CD8-positive, alpha-beta memory T cell (primary cell): ENCODE measurements at places on chromosomes 5 and 9.
A peak's percentile ranks its signal among the peaks of the same experiment; 100 is the strongest.

GRCh38 chr9:129250786-129251185 is 72.7 kb upstream of the IER5L start:
- no peak for DNase-seq

- DNase-seq, result no peak
These were observed 113.7 kb upstream of the MAP1B start for GRCh38 chr5:71993600-71993999.

DNA sequence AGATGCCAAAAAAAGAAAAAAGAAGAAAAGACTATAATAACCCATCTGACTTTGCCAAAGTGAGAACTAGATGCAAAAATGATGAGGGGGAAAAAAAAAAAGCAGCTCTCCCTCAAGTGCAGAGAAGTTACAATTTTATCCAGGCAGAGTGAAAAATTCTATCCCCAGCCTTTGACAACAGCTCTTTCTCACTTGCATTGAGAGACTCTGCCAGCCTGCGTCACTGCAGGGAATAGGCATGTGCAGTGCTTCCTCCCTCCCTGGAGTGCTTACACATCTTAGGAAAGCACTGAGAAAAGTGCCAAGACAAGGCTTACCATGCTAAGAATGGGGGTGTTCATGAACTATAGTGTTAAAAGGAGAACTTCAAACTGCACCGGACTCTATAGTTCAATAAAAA is 418.6 kb upstream of the TYRP1 start:
- no peak for DNase-seq

GRCh38 chr5:68424799-68425537 is 209.4 kb downstream of the PIK3R1 start:
- peak; percentile 49 for DNase-seq

DNA sequence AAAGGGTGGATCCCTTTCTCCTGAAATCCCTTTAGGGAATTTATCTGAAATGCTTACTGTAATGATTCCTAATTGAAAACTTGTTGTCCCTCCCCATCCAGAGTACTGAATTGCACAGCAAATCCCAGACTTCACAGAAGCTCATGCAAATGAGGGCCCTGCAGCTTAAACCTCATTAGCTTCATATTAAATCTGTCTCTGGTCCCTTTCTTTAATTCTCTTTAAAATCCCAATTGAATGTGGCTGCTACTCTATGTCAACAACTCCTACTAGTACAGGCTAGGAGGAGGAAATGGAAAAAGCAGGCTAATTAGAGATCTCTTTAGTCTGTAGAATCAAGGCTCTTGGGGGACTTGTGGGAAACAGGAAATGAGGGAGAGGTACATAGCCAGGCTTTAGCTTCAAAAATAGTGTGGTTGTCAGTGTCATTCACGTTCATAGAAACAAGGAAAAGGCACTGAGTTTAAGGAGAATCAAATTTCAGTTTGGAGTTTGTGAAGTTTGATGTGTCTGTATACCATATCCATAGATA is 191.3 kb upstream of the PRDM9 start:
- no peak for DNase-seq

DNA sequence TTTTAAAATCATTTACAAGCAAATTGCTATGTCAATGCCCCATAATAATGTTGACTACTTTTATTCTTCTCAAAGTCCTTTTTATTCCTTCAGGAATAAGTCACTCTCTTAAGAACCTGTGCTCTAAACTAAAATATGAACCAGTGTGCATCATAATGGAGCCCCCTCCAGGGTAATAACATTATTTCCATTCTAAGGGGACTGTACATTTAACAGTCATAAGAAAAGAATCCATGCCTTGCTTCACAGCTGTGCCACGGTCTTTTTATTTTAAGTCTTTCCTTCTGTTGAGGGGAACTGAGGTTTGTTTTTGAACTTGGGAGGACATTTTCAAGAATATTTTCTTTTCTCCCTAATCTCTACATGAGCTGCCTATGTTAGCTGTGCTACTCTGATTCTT is 297.6 kb downstream of the MAN2A1 start:
- no peak for DNase-seq

- DNase-seq, result no peak
These were observed 24.9 kb downstream of the CNOT6 start for GRCh38 chr5:180519098-180519497.

DNA sequence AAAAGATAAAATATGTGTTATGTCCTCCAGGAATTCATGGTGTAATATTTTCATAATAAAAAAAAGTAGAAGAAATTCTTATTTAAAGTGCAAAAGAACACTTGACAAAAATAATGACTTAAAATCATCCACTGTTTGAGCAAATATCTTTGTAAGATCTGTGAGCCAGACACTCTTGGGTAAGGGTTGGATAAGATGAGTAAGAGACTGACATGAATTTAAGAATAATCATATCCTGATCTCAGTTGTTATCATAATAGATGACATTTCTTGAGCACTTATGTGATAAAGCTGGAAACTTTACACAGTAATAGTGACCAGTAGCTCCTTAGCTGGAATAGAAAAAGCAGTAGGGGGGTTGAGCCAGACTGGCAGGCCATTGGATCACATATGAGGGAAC is 40.0 kb upstream of the ADRB2 start:
- no peak for DNase-seq

DNA sequence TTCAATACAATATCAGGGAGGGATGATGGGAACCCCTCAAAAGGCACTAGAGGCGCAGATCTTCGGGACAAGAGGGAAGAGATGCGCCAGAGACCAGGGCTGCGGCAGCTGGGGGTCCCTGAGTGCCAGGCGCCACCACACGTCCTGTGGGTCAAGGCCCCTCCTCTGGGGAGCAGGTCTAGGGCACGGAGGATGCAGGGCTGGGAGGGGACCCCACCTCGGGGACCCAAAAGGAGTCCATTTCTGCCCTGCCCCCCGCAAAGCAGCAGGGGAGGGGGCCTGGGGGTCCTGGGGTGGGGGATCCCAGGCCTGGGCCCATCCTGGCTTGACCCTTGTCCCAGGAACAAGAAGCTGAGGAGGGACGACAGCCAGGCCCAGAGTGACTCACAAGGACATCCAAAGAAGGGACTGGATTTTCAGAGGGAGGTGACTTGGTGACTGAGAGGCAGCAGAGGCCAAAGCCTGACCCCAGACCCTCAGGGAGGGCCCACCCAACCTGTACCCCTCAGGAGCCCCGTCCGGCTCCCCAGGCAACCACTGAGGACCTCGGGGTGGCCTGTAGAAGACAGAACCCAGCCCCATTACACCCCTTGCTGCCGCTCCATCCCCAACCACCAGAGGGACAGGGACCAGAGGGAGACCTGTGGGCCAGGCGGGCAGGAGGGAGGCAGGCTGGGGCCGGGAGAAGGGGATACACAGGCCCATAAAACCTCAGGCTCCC is 54.2 kb downstream of the LRSAM1 start:
- DNase-seq, result no peak

- DNase-seq, result no peak
These were observed 284.6 kb upstream of the PDE4D start for GRCh38 chr5:60178101-60178500.

GRCh38 chr5:53206562-53206961 is 97.0 kb upstream of the MOCS2 start:
- DNase-seq, result no peak

DNA sequence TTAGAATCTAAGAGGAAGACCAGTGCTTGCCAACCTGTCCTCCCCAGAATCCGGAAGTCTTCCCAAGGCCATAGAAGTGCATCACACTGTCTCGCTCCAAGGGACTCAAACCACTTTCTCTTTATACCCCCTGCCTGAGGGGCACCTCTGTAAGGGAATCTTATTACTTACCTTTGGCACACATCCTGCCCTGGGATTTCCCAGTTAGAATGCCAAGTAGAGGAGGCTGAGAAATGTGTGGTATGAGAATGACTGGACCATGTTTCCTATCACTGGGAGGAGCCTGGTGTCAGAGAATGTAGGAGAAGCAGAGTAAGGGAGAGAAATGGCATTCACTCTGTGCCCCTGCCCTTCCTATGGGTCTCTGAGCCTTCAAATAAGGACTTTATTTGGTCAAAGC is 85.8 kb downstream of the AOPEP start:
- DNase-seq, result no peak

- DNase-seq, result no peak
These were observed 14.5 kb upstream of the ANKRD55 start for GRCh38 chr5:56247592-56247991.

GRCh38 chr5:55110217-55110616 is 7.8 kb downstream of the GZMA start:
- no peak for DNase-seq

DNA sequence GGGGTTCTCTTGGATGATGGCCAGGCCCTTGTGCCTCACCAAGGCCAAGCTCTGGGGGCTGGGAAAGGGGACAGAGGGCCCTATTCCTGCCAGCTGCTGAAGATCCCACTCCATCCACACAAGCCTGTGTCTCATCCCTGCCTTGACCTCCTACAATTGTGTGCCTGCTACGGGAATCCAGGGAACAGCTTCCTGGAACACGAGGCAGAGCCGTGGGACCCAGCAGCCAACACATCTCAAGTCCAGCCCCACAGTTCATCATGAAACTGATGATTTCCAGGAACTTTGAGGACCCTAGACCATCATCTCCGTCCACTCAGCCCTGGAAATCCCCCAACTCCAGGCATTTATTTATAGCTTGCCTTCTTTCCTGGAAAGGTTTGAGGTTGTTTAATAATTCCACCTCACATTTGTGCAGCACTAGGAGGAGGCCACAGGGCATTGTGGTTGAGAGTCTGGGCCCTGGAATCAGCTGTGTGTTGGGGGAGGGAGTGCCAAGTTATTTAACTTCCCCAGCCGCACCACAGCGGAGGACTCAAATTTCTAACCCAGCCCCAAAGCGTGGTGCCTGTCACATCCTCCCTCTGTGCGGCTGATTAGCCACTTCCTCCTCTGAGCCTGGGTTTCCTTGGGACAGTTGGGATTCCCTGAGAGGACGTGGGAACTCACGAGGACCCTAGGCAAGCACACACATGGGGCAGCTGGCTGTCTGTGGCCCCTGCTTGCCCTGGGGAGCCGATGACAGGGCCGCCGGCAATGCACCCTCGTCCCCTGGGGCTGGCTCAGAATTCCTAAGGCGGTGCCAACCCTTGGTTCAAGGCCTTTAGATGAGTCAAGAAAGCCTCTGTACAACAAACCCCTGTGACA is 58.2 kb upstream of the GGTA1 start:
- no peak for DNase-seq

DNA sequence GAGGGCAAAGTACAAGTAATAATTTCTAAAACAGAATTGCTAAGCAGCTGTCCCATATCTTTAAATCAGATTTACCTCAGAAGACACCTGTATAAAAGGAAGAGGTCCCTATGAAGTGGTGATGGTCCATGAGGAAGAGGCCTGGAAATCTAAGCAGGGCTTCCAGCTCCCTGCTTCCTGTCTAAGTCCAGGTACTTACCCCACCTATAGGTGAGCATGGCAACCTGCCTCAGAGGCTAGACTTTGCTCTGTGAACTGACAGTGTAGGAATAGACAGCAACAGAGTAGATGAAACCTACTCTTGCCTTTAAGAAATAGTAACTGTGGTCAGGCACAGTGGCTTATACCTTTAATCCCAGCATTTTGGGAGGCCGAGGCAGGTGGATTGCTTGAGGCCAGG is 55.8 kb upstream of the ARRDC3 start:
- DNase-seq, result no peak

GRCh38 chr5:83641946-83642345 is 78.7 kb downstream of the HAPLN1 start:
- DNase-seq, result no peak

GRCh38 chr9:134964271-134965055 is 46.8 kb upstream of the FCN1 start:
- DNase-seq, result no peak

DNA sequence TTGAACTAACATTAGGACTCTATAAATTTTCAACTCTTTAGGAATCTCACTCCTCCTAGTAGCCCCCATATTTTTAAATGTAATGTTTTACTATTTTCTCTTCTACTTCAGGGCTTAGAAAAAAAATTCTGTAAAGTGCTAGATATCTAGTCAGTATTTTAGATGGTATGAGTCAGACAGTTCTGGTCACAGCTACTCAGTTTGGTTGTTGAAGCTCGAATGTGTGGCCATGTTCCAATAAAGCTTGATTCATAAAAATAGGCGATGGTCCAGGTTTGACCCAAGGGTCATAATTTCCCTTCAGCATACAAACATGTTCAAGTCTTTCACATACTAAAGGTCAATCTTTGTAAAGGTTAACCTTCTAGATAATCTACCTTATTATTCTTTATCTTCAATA is 566.0 kb upstream of the CDH18 start:
- no peak for DNase-seq

DNA sequence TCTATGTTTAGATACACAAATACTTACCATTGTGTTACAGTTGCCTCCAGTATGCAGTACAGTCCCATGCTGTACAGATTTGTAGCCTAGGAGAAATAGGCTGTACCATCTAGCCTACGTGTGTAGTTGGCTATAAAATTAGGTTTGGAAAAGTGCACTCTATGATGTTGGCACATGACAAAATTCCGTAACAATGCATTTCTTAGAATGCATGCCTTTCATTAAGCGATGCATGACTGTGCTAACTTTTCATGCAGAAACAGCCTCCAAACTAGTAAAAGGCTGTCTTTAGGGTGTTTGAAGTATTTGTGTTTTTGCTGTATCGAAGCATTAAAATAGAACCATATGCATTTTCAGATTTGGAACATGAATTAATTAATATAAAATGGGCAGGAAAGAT is 157.9 kb downstream of the RMI1 start:
- DNase-seq, result no peak

DNA sequence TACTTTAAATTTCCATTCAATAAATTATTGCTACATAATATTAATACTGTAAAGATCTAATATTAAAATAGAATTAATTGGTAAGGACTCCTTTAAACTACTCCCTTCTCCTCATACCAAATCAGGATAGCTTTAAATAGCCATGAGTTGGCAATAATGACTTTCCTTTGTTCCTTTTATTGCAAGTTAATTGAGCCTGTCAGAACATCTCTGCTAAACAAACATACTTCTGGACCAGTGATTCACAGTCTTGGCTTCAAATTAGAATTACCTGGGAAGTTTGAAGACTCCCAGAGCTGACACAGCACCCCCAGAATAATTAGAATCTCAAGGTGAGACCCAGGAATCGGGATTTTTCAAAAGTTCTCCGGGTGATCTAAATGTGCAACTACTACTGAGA is 18.7 kb downstream of the C5orf58 start:
- no peak for DNase-seq

GRCh38 chr9:124456341-124457078 is 6.3 kb downstream of the ADGRD2 start:
- DNase-seq, result no peak

- DNase-seq, result no peak
These were observed 1997.7 kb downstream of the MAT2B start for GRCh38 chr5:165502893-165503691.

- no peak for DNase-seq
These were observed 176.0 kb downstream of the MED10 start for GRCh38 chr5:6202149-6202967.

DNA sequence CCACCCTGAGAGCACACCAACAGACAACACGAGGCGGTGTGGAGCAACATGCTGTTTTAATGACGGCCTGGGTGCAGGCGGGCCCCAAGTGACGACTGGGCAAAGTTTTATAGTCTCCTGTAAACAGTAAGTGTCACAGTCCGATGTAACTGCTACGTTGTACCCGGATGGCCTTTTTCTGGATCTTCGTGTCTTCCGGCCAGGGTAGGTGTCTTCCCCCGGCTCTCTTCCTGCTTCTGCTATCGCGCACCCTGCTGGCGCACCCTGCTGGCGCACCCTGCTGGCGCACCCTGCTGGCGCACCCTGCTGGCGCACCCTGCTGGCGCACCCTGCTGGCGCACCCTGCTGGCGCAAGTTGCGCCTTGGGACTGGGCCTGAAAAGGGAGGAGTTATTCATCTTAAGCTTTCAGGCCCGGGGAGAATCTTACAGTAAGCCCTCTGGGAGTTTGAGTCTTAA is 143.0 kb upstream of the TARS1 start:
- no peak for DNase-seq
